CD4-positive, alpha-beta T cell treated with Interferon alpha-2 for 1 hour (primary cell): ENCODE measurements at places on chromosomes 12 and 14.

DNA sequence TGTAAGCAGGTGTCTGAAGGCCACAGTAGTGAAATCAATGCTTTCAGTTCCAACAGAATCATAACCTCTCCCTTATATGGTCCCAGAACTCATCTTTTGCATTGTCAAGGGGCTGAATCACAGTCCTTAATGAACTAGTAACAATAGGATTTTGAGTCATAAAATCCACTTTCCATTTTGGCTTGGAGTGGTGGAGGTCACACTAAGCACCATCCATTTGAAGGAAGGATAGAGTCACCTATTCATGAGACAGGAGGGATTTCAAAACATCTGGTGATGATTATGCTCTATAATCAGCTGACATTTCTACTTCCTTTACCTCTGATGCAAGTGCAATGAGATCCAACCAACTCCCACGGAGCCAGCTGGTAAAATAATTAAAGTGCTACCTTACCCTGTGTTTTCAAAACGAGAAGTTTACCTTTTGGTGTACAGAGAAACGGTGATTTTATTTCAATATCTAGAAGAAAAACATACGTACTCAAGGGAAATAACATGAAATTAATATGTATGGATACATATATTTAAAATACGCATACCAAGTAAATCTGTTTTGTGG, 59.1 kb downstream of the TMEM132D start:
- no peak for DNase-seq

DNA sequence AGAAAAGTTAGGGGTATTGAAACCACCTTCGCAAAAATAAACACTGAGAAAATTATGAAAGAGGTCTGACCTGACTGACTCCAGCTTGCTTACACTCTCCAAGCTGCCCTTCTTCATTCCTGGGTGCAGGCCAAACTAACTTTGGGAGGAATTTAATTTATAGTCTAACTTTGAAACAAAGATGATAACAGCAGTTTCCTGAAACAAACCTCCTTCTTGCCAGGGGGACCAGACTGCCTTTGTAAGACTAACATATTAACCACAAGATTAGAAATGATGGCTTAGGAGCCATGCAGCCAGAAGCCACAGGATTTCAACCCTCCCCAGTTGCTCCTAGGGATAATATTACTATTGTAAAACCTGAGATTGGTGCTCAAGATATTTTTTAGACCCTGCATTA, 13.8 kb upstream of the EEA1 start:
- DNase-seq: no peak

DNA sequence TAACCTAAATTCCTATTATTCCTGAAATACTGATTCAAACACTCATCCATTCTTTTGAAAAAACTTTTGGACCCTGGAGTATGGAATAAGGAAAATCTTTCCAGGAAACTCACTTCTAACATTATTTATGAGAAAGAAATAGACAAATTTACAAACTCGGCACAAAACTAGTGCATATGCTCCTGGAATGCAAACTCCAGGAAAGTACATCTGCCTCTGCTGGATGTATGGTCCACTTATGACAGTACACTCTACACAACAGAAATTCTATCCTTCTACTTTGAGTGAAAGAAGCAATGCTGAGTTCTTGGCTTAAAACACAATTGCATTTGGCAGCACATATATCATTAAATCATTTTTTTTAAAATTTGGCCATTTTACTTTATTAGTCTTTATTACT, 700.5 kb upstream of the STXBP6 start:
- DNase-seq: no peak

- no peak for DNase-seq
These were observed 123.0 kb downstream of the SLC38A4 start for GRCh38 chr12:46702581-46703344.

DNA sequence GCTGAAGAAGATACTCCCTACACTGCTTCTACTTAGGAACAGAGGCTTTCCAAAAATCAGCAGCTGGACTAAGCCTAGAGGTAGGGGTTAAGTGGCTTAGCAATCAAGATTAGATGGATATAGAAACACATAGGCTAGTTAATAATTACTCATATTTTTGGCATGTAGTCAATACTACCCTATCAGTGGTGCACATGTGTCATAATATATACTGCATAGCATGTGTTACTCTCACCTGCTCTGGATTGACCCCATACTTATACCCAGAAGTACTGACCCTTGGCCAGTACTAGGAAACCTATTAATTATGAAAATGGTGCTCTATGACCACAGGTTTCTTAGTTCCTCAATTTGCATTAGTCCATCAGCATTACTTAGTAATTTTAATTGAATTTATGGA, 528.4 kb upstream of the LMO3 start:
- DNase-seq: no peak

DNA sequence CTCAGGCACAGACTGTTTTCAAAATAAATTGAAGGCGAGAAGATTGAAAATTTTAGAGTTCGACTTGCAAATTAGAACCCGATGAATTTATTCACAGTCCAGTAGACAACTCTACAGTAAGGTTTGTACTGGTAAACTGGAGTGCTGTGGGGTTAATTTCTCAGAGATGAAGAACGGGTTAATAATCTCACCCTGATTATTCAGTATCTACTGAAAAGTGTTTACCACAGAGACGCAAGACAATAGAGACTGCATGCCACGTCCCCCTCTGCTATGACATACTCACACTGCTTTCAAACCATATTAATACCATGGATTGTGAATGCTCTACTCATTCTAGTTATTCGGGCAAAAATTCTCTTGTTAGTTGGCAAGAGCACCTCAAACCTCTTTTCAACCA, 36.1 kb downstream of the CFL2 start:
- no peak for DNase-seq
